ENCODE measurements at places on chromosomes 4 and X.

DNA sequence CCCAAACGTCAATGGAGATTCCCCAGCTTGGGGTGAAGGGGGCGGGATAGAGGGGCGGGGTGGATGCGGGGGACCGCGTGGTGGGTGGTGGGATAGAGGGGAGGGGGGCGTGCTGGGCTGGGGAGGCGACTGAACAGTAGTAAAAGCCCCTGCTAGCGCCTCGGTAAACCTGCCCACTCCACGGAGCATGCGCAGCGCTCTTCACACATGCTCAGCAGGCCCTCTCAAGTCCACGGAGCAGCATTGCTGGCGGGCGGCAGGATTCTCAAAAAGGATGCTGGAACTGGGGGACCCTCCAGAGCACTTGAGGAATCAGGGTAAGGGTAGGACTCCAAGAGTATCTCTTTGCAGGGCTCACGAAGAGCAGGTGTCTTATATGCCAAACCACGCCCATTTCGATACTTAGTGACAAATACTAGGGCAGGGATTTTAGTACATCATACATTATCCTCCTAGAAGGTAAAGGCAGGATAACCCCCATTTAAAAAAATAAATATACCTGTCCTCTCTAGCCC lies 378 bp upstream of the RPS6KA6 start:
- peak; percentile 47 for DNase-seq

- no peak for DNase-seq
These were observed 283.1 kb upstream of the MAOA start for GRCh38 chrX:43373032-43373431.

DNA sequence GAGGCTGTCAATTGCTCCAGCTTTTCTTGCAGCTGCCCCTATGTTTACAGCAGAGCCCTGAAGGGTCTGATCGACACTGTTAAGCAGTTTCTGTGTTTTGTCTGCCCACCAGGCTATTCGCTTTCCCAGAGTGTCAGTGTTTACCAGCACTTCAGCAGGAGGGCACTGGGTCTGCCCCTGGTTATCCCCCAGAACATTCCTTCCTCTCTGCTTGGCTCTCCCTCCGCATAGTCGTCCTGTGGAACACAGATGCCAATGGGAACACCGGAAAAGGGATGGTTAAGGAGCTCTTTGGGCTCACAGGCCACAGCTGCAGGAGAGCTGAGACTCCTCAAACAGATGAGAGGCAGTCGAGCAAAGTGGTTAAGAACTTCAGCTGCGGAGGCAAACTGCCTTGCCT lies 71.3 kb upstream of the FBXW7 start:
- no peak for DNase-seq

- no peak for DNase-seq
These were observed 217.0 kb downstream of the BMPR1B start for GRCh38 chr4:94974773-94975172.

DNA sequence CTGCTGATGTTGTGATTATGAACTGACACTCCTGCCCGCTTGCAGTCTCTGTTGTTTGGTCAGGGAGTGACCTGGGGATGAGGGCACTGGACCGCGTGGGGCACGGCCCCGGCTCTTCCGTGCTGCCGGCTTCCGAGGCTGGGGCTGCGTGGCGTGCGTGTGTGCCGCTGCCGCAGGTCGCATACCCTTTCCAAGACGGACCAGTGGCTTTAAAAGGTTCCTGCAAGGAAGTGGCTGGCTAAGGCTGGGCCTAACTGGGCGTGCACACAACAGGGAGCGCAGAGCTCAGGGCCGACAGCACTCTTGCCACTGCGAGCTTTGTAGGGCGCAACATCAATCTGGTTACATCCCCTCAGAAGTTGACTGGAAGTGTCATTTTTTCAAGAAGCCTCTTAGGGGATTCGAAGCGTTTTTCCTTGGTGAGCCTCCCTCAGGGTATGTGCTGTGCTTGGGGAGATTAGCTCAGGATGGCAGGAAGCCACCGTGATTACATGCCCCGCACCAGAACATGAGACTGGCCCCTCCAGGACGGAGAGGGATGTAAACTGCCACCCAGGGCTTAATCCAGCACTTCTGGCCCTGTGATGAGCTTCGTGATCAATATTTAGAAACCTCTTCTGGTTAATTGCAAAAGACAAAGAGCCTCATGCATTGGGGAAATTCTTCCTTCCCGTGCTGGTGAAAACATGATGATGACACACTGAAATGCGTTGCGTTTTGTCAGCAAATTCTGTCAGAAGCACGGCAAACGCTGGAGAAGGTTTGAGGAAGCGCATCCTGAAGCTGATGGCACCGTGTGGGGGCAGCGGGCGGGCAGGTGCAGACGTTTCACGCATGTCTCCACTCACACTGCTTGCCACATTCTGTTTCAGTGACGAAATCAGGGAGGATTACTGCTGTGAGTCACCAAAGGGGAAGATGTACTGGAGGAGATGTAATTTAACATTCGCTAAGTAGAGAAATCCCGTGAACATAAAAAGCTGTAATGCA lies 11.1 kb downstream of the MAEA start:
- no peak for DNase-seq

DNA sequence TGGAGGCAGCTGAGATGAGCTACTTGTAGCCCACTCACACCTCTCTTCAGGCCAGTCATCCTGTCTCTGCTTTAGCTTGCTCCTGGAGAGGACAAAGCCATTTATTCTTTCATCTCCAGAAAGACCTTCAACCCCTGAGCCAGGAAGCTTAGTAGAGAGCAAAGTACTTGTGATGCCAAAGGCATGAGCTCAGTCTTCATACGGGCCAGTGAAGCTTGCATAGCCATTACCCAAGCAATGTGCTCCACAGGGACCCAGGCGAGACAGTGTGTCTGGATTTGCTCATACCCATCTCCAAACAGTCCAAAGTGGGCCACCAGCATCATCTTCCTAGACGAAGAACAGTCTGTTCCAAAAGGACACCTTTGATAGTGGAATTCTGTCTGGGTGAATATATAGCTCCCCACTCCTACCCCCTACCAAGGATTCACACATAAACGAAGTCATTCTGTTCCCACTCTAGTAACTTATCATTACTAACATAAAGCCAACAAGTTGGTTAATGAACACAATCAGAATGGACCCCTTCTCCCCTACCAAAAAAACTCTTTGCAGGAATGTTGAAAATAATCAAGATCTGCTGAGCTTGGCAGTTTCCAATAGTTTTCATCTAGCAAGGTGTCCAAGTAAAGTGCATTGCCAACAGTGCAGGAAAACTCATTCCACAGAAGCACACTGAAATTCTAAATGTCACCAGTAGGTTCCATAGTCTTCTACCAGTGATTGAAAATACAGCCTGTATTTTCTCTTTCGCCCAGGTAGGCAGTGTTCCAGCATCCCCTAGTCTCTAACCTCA lies 6.7 kb downstream of the TNMD start:
- no peak for DNase-seq

DNA sequence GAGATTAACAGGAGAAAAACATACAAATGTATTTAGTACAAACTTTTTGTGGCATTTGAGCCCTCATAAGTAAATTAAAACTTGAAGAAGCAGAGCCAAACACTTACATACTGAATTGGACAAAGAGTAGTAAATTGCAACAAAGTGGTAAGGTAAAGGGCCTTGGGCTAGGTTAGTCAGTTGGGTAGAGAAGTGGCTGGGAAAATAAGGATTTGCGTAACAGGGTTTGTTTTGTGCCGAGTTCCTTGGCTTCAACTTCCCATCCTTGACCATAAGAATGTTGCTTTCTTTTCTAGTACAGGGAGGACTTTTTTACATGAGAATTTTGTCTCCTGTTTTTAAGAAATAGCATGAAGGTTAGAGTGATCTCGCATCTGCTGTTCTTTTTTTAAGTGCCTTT lies 33.3 kb upstream of the DSPP start:
- no peak for DNase-seq

- no peak for DNase-seq
These were observed 19.4 kb upstream of the FGG start for GRCh38 chr4:154631828-154632227.

GRCh38 chr4:25477221-25477620 lies 100.2 kb downstream of the ANAPC4 start:
- no peak for DNase-seq

GRCh38 chr4:31089815-31090214 lies 369.6 kb downstream of the PCDH7 start:
- DNase-seq = no peak

DNA sequence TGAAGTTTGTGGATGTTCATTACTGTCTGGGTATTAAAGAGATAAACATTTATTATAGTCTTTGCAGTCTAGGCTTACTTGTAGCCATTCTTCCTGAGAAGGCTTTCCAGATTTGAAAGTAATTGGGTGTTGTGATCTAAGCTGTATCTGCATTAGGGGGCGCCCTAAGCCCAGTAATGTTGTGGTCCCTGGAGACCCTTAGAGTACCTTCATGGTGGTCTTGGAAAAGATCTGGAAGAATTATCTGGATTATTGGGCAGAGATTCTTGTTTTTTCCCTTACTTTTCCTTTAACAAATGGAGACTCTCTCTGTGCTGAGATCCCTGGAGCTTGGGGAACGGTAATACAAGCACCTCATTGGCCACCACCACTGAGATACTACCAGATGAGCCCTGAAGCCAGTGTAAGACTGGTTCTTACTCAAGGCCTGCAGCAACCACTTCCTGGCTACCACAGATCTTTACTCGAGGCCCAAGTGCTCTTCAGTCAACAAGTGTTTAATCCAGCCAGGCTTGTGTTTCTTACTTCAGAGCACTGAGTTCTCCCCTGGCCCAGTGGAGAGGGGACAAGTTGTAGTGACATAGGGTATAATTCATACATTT lies 63.1 kb downstream of the RTL3 start:
- DNase-seq = no peak

- no peak for DNase-seq
These were observed 32.3 kb upstream of the IRF2 start for GRCh38 chr4:184506527-184507121.

DNA sequence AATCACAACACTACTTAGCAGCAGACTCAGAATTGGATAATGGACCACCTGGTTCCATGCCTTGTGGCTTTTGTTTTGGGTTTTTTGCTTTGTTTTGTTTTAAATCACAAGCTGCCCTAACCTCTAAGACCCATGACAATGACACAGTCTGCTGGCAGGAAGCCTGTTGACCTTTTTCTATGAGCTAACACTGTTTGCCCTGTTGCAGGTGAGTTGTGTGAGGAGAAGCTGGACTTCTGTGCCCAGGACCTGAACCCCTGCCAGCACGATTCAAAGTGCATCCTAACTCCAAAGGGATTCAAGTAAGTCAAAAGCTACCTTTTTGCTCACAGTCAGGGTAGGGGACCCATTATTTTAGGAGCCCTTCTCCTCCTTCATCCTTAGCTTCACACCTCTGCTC lies 110.8 kb upstream of the PACRGL start:
- no peak for DNase-seq

DNA sequence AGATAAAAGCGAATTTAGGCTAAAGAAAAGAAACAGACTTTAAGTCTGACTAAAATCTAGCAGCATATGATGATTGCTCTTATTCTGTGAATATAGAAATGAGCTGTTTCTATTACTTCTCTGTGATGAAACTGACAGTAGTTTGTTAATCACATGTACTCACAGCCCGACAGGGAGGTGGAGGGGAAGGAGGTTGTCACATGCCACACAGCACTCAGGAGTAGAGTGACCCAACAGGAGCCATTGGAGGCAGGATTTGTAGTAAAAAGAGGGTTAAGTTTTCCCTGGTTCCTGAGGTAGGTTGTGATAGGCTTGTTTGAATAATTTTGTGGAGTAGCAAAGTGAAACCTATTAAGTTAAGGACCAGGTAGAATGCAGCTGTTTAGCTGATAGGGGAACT lies 495.9 kb downstream of the CENPC start:
- DNase-seq = no peak

GRCh38 chr4:76585897-76586360 lies 150.9 kb downstream of the SHROOM3 start:
- DNase-seq = peak; percentile 62

- DNase-seq = no peak
These were observed 283.2 kb upstream of the CPEB2 start for GRCh38 chr4:14719053-14719452.

DNA sequence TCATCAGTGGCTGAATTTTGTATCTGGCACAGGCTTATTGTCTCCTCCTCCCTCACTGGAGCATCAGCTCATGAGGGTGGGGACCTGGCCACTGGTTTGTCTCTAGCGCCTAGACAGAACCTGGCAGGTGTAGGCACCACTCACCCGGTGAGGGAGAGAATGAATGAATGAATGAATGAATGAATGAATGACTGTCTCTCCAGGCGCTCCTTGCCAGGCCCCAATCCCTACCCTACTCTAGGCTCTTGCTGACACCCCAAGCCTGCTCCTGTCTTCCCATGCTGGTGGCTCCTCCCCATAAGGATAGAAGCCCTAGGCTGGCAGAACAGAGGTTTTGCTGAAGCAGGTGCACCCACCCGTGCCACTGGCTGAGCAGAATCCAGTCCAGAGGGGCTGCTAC lies 41.3 kb upstream of the GRPEL1 start:
- no peak for DNase-seq

DNA sequence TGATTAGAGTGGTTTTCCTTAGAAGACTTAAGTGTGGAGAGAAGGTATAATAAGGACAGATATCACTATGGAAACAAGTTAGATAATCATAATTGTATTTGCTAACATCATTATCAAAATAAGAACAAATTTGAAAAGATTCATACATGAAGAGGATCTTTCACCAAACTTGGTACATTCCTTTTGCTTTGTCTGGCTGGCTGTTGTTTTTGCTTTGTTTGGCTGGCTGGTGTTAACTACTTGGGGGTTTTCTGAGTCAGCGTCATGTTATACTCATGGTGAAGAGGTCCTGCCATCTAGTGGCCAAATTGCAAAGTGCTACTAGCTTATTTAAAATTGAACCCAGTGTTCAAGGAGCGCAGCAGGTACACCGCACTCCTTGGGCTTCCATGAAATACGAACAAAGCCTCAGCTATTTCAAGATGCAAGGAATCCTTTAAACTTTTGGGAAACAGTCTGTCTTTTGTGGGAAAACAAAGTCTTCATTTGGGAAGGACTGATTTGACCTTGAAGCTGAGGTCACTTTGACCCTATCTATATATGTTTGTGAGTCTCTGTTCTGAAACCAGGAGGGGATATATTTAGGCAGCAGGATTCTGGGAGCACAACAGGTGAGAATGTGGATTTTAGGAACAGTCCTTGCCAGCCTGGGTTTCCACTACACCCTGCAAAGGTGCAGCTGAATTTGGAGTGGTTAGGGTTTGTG lies 129.7 kb downstream of the PLS3 start:
- peak; percentile 3 for DNase-seq

GRCh38 chrX:141467442-141467841 lies 117.1 kb downstream of the SPANXA1 start:
- DNase-seq = no peak

DNA sequence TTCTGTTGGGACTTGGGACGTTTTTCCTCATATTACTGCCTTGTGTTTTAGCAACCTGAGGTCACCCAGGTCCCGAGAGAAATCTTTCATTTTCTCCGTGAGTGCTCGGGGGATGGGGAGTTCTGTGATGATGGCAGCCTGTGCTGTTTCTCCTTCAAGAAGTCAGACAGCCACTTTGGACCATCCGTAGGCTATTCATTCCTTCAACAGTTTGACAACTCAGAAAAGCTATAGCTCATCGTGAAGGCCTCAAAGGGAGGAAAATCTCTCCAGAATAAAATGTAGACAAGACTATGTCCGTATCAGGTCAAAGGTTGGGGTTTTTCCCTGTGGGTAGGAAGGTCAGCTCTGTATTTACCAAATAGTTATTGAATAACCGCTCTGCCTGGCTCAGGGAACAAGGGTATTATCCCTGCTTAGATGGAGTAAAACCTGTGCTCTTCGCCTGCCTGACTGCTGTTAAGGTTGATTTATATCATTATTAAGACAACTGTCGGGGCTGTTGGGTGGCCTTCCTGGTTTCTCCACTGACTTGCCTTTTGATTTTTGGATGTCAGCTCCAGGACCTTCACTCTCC lies 36.6 kb downstream of the FAM114A1 start:
- DNase-seq = no peak

GRCh38 chrX:154349979-154350378 lies 24.5 kb downstream of the FLNA start:
- no peak for DNase-seq
